ENCODE measurements at places on chromosomes 11 and 22. TPM values are rescaled to one million over a fixed set of nuclear protein-coding genes. Genes with fewer than 3 reads are reported as not detected.

GLYAT gene
- not detected for total RNA-seq

RIMBP3C gene
- 0.14 TPM for total RNA-seq

MGAT3 gene
- not detected for total RNA-seq

IRAG1 gene
- not detected for total RNA-seq

CHRM4 gene
- not detected for total RNA-seq

DNA sequence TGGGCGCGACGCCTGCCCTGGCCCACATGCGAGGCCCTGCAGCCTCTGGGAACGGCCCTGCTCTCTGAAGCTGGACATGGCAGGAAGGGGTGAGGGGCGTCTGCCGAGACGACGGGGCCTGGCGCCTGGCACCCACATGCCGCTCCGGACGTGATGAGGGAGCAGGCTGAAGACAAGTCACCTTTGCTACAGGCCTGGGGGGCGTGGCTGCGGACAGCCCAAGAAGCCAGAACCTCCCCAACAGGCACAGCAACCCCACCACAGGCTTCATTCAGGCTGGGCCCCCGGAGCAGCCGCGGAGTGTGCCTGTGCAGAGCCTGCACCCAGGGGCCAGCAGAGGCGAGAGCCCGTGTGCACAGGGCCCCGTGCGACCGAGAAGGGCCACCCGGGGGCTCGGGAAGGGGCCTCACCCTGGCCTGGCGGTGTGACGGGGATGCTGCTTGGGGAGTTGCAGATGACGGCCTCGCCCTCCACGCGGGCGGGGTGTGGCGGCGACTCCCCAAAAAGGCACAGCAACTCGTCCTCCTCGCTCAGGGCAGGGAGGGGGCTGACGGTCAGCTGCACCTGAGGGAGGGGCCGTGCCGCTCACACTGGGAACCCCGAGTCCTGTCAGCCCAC, 16.6 kb upstream of the MAPK11 start:
- H3K27ac ChIP-seq: no peak overlapping the region
- H3K4me3 ChIP-seq: no peak overlapping the region
- no peaks in the 10 kb centered on the region for H3K27me3 ChIP-seq
- peaks cover 68% of the 10 kb centered on the region for H3K36me3 ChIP-seq
- peaks cover 4% of the 10 kb centered on the region for H3K4me1 ChIP-seq
- DNase-seq: no peak

DNA sequence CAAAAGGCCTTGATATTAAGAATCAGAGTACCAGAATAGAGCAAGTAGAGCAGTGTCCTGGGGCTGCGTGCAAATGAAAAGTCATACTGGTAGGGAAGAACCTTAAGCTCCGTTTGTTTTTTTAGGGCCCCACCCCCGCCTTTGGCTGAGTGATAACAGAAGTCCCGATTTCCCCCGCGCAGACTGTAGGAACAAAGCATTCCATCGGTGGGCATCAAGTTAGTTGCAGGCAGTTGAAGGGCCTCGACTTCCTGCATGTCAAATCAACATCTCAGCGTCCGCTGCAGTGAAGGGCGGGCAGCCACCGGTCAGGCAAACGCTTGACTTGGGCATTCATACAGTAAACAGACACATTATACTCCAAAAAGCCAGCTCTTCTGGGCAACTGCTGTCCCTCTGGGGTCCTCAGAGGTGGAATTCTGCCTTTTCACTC, 11.7 kb downstream of the LRP4 start:
- DNase-seq: no peak
- no peaks in the 10 kb centered on the region for H3K4me1 ChIP-seq
- H3K27ac ChIP-seq: no peak overlapping the region
- H3K36me3 ChIP-seq: no peaks in the 10 kb centered on the region
- peaks cover 7% of the 10 kb centered on the region for H3K27me3 ChIP-seq
- H3K4me3 ChIP-seq: no peak overlapping the region

DNA sequence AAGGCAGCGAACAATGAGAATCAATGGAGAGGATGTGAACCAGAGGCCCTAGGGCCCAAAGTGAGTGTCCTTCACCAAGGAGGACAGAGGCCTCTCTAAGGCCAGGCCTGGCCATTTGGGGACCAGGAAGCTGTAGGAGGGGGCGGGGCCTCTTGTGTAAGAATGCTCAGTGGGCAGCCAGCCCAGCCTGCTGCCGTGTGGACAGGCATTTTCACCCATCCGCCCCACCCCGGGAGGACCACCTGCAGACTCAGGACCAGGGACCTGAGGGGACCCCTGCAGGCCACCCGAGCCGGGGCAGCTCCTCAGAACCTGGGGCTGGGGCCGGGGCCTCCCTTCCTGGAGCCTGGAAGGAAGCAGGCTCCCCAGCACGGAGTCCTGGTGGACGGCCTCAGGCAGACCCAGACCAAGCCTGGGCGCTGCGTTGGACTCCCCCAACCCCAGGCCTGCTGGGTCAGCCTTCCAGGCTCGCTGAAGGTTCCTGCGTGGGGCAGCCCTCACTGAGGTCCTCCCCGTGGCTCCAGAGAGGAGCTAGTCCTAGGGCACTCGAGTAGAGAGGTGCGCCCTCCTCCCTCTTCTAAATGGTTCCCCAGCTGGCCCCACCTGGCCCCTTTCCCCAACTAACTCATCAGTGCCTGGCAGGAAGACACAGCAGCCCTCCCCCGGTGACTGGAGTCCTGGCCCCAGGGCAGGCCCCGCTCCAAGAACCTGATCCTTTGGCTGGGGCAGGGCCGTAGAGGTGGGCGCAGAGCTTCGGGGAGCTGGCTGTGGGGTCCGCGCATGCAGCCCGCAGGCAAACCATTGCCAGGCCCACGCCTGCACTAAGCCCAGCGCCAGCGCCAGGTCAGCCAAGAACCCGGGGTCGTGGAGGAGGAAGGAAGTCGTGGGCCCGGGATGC, 1.5 kb upstream of the TRABD start:
- H3K36me3 ChIP-seq: no peaks in the 10 kb centered on the region
- no peaks in the 10 kb centered on the region for H3K27me3 ChIP-seq
- no peaks in the 10 kb centered on the region for H3K4me1 ChIP-seq
- peak; percentile 62 for DNase-seq
- peak overlapping the region; percentile 64 for H3K4me3 ChIP-seq

DNA sequence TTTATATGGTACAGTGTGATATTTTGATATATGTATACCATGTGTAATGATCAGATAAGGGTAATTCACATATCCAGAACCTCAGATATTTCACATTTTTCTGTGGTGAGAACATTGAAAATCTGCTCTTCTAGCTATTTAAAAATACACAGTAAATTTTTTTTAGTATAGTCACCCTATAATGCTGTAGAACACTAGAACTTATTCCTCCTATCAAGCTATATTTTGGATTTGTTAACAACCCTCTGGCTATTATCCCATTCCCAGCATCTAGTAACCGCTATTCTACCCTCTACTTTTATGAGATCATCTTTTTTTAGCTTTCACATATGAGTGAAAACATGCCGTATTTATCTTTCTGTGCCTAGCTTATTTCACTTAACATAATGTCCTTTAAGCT, 65.5 kb upstream of the SYT9 start:
- no peak overlapping the region for H3K27ac ChIP-seq
- H3K4me3 ChIP-seq: no peak overlapping the region
- H3K36me3 ChIP-seq: no peaks in the 10 kb centered on the region
- no peak for DNase-seq
- no peaks in the 10 kb centered on the region for H3K4me1 ChIP-seq

- no peak overlapping the region for H3K27ac ChIP-seq
- no peaks in the 10 kb centered on the region for H3K4me1 ChIP-seq
- H3K4me3 ChIP-seq: no peak overlapping the region
- H3K27me3 ChIP-seq: no peaks in the 10 kb centered on the region
These were observed 84.8 kb downstream of the SNX19 start for GRCh38 chr11:130831506-130831905.

- no peaks in the 10 kb centered on the region for H3K36me3 ChIP-seq
- no peak overlapping the region for H3K27ac ChIP-seq
- peaks cover 5% of the 10 kb centered on the region for H3K4me1 ChIP-seq
- H3K27me3 ChIP-seq: no peaks in the 10 kb centered on the region
- no peak overlapping the region for H3K4me3 ChIP-seq
- peak; percentile 76 for DNase-seq
These were observed 42.2 kb upstream of the FAM181B start for GRCh38 chr11:82775736-82776346.

GRCh38 chr11:31767685-31768084, 43.4 kb downstream of the PAX6 start:
- H3K36me3 ChIP-seq: no peaks in the 10 kb centered on the region
- DNase-seq: no peak
- no peaks in the 10 kb centered on the region for H3K27me3 ChIP-seq
- H3K27ac ChIP-seq: no peak overlapping the region
- H3K4me3 ChIP-seq: no peak overlapping the region
- no peaks in the 10 kb centered on the region for H3K4me1 ChIP-seq

DNA sequence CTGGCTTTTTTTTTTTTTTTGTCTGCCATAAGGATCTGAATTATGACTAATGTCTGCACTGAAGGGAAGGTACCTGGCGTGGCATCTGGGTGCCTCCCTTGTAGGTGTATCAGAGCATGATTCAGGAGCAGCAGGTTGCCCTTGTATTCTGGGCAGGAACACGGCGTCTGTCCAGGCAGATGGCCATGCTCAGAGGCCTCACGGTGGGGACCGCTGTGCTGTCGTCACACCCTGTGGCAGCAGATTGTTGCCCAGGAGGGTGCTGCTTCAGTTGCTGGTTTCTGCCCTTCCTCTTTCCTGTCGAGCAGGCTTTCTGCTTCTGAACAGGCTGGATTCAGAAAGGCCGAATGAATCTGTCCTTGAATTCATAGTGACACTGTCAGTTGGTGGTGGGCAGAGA, 11.0 kb downstream of the ZNRF3 start:
- H3K27me3 ChIP-seq: no peaks in the 10 kb centered on the region
- H3K4me1 ChIP-seq: peaks cover 24% of the 10 kb centered on the region
- no peak overlapping the region for H3K27ac ChIP-seq
- peak; percentile 46 for DNase-seq
- no peaks in the 10 kb centered on the region for H3K36me3 ChIP-seq
- H3K4me3 ChIP-seq: no peak overlapping the region

GRCh38 chr22:37971475-37972434, 12.6 kb downstream of the SOX10 start:
- no peak overlapping the region for H3K27ac ChIP-seq
- H3K27me3 ChIP-seq: no peaks in the 10 kb centered on the region
- DNase-seq: no peak
- H3K4me1 ChIP-seq: no peaks in the 10 kb centered on the region
- peaks cover 24% of the 10 kb centered on the region for H3K36me3 ChIP-seq
- H3K4me3 ChIP-seq: no peak overlapping the region

DNA sequence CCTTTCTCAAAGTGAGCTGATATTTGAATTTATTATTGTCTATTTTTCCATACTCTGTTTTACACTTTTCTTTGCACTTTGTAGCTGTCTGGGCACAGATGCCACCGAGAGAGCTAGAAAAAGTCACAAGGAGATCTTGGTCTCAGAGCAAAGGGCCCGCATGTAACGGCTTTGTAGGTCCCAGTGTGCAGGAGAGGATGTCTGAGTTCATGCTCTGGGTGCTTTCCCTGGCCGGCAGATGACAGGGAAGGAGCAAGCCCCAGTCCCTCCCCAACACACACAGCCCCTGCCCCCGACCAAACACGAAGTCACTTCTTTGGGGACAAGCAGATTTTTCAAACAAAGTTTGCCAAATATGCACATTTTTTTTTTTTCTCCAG, 55.8 kb downstream of the SMIM38 start:
- H3K4me1 ChIP-seq: peaks cover 17% of the 10 kb centered on the region
- H3K27ac ChIP-seq: no peak overlapping the region
- H3K4me3 ChIP-seq: no peak overlapping the region
- H3K27me3 ChIP-seq: peaks cover 8% of the 10 kb centered on the region

DNA sequence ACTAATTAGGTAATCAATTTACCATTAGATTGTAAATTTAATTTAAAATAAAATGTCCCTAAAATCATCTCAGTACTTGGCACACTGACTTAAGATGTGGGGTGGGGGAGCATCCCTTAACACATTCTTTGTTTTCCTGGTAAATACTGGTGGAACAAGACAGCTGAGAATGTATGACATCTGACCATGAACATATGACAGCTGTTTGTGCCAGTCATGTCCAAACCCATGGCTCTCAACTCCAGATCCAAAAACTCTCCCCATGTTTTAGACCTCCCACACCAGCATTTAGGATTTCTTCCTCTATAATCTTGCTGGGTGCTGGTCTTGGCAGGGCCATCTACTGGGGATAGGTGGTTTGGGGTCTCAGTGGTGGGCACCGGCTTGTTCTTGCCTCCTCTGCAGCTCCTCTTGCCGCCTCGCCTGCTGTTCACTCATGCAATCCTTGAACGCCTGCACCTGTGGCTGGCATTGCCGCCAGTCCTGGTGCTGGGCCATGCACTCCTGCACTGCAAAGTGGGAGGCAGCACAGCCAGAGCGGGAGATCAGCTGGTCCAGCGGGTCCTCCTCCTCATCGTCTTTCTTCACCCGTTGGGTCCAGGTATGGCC, 3.8 kb downstream of the COA4 start:
- peaks cover 12% of the 10 kb centered on the region for H3K4me1 ChIP-seq
- H3K4me3 ChIP-seq: no peak overlapping the region
- peaks cover 69% of the 10 kb centered on the region for H3K36me3 ChIP-seq
- no peaks in the 10 kb centered on the region for H3K27me3 ChIP-seq
- H3K27ac ChIP-seq: no peak overlapping the region
- DNase-seq: no peak

DNA sequence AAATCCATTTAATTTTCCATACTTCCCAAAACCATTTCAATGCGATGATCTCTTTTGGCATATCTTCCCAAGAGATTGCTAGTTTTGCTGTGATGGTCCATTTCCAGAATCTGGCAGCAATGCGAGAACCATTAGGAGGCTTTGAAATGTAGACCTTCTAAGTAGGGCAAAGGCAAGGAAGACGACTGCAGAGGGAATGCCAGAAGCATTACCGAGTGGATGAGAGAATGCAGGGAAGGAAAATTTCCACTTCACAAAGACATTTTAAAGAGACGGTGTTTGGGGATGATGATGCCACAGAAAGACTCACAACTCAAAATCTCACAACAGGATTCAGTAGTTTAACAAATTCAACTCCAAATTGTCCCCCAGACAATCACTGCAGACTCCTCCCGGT, 471 bp upstream of the CEP126 start:
- DNase-seq: no peak
- H3K4me3 ChIP-seq: peak overlapping the region; percentile 96
- peaks cover 4% of the 10 kb centered on the region for H3K36me3 ChIP-seq
- no peaks in the 10 kb centered on the region for H3K27me3 ChIP-seq

- peaks cover 11% of the 10 kb centered on the region for H3K27me3 ChIP-seq
- H3K4me1 ChIP-seq: peaks cover under 1% of the 10 kb centered on the region
- no peak overlapping the region for H3K4me3 ChIP-seq
- H3K36me3 ChIP-seq: no peaks in the 10 kb centered on the region
These were observed 138.7 kb downstream of the BBOX1 start for GRCh38 chr11:27179334-27179733.

GRCh38 chr22:48744967-48745841, 1082.5 kb downstream of the BRD1 start:
- H3K27me3 ChIP-seq: no peaks in the 10 kb centered on the region
- H3K4me1 ChIP-seq: no peaks in the 10 kb centered on the region
- H3K27ac ChIP-seq: no peak overlapping the region
- no peak for DNase-seq

- H3K4me3 ChIP-seq: no peak overlapping the region
- DNase-seq: no peak
- peak overlapping the region; percentile 70 for H3K27ac ChIP-seq
- H3K4me1 ChIP-seq: peaks cover 7% of the 10 kb centered on the region
These were observed 103.4 kb downstream of the NAV2 start for GRCh38 chr11:19816040-19816439.

All from MCF 10A (cell line).